Right kidney (tissue), 9 donors: ENCODE measurements at places on chromosomes 7 and 10.

GRCh38 chr7:17617380-17617779, 318.9 kb downstream of the AHR start:
- DNase-seq: no peak

GRCh38 chr10:11004144-11005077, 13.3 kb upstream of the CELF2 start:
- DNase-seq: no peak

DNA sequence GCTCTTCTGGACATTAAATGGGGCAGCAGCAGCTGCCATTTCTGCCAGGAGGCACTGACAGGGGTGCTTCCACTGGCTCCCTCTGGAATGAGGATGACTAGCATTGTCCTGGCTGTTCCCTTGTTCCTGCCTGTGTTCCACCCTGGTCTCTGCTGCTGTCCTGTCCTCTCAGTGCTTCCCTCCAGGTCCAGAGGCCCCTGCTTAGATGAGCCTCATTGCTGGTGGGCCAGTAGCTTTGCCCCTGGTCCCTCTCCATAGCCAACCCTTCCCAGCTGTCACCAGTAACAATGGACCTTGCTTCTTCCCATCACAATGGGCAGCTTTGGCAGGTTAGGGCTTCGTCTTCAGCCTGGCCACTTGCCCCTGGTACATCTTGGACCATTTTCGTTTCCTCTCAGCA, 561.1 kb downstream of the TCERG1L start:
- DNase-seq: no peak

- no peak for DNase-seq
Measured at GRCh38 chr10:13885238-13885990, 298.6 kb downstream of the PRPF18 start.

GRCh38 chr7:8215648-8216333, 46.2 kb downstream of the ICA1 start:
- no peak for DNase-seq
